ENCODE measurements at places on chromosomes 1 and 21. TPM values are rescaled to one million over a fixed set of nuclear protein-coding genes. Genes with fewer than 3 reads are reported as not detected.

Gene OR14K1
- total RNA-seq = not detected

Gene RORC
- not detected for total RNA-seq

Gene LCE2C
- total RNA-seq = not detected

Gene TM2D1
- total RNA-seq = 16.5 TPM

Gene ZNF326
- 20.0 TPM for total RNA-seq

Gene AHCTF1
- 28.2 TPM for total RNA-seq

Gene PLA2G2F
- total RNA-seq = not detected

Gene NBPF4
- total RNA-seq = 0.23 TPM

Gene IL10
- total RNA-seq = not detected

Gene NHLH2
- total RNA-seq = not detected

Gene UTS2
- total RNA-seq = not detected

Gene PMF1
- total RNA-seq = 60.6 TPM

Gene ZNF670
- total RNA-seq = 3.5 TPM

Gene OR10J1
- total RNA-seq = not detected

Gene DDR2
- total RNA-seq = 0.35 TPM

Gene KRTAP11-1
- not detected for total RNA-seq

Gene AADACL4
- not detected for total RNA-seq

Gene ARHGAP30
- total RNA-seq = 0.07 TPM

Gene CACHD1
- total RNA-seq = 1.7 TPM

Gene CCDC17
- total RNA-seq = 0.37 TPM

Gene LCE1F
- not detected for total RNA-seq

Gene CFHR4
- not detected for total RNA-seq

Gene PLEKHO1
- 6.9 TPM for total RNA-seq

Gene VCAM1
- not detected for total RNA-seq

Gene CPTP
- total RNA-seq = 20.4 TPM

Gene PCP4L1
- total RNA-seq = 0.09 TPM
